Thoracic aorta endothelial cell (primary cell): ENCODE measurements at places on chromosomes 1 and 21. TPM values are rescaled to one million over a fixed set of nuclear protein-coding genes. Genes with fewer than 3 reads are reported as not detected.

MCOLN2 gene
- 0.27 and 0.36 TPM in 2 replicates for total RNA-seq

C8A gene
- not detected in 2 replicates for total RNA-seq

EMC1 gene
- 72.2 and 74.5 TPM in 2 replicates for total RNA-seq

FAF1 gene
- total RNA-seq, result 80.3 and 92.1 TPM in 2 replicates

LMX1A gene
- not detected in 2 replicates for total RNA-seq

DIPK1A gene
- total RNA-seq, result 1.1 and 1.4 TPM in 2 replicates

KIAA1614 gene
- total RNA-seq, result 0.66 and 1.9 TPM in 2 replicates

RAB7B gene
- total RNA-seq, result 0.13 TPM in 1 of 2 replicates, not detected in the other

ELF3 gene
- 0.07 and 0.13 TPM in 2 replicates for total RNA-seq

COL11A1 gene
- total RNA-seq, result 0.66 TPM in 1 of 2 replicates, not detected in the other

POMGNT1 gene
- 39.5 and 49.2 TPM in 2 replicates for total RNA-seq

LHX8 gene
- total RNA-seq, result not detected in 2 replicates

TNFRSF4 gene
- total RNA-seq, result 0.57 and 0.93 TPM in 2 replicates

RGS13 gene
- not detected in 2 replicates for total RNA-seq

ACTN2 gene
- total RNA-seq, result 2.3 and 2.5 TPM in 2 replicates

FLG2 gene
- total RNA-seq, result not detected in 2 replicates

GNAT2 gene
- 0.13 and 0.22 TPM in 2 replicates for total RNA-seq

SPRR1A gene
- total RNA-seq, result not detected in 2 replicates

TSSK3 gene
- 0.27 and 0.65 TPM in 2 replicates for total RNA-seq

PLA2G4A gene
- 17.8 and 52.8 TPM in 2 replicates for total RNA-seq

PRAMEF12 gene
- total RNA-seq, result not detected in 2 replicates

REG4 gene
- total RNA-seq, result not detected in 2 replicates

ADAMTS4 gene
- total RNA-seq, result 35.9 and 90.2 TPM in 2 replicates

LEMD1 gene
- total RNA-seq, result not detected in 2 replicates
